ENCODE measurements at places on chromosomes 4 and X. TPM values are rescaled to one million over a fixed set of nuclear protein-coding genes. Genes with fewer than 3 reads are reported as not detected.

CACNA1F gene
- total RNA-seq, result 1.1 TPM

NUP62CL gene
- total RNA-seq, result 0.69 TPM

EXOC1L gene
- total RNA-seq, result not detected

ZFP92 gene
- total RNA-seq, result 5.0 TPM

GPR78 gene
- total RNA-seq, result not detected

ARMCX4 gene
- total RNA-seq, result 35.3 TPM

DNAAF6 gene
- not detected for total RNA-seq

KLB gene
- total RNA-seq, result not detected

DNA sequence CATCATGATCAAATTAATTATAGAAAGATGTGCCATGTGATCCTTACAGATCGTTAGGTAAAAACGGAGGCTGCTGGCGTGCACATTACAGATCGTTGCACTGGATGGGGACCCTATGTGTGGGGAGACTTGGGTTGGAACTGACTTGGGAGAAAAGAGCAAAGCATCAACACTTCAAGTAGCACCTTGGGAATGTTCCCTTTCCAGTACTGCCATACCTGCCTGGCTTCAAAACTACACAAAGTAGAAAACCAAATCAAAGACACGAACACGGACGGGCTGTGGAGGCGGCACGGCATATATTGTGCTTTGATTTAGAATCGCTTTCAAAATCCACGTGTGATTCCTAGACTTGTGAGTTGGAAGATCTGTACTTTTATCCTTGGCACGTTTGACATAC lies 898 bp downstream of the CMC4 start:
- DNase-seq, result no peak

- no peak for DNase-seq
These were observed 28.1 kb downstream of the DDIT4L start for GRCh38 chr4:100162027-100162685.

- DNase-seq, result no peak
These were observed 32.3 kb downstream of the RASL11B start for GRCh38 chr4:52894443-52894842.

- no peak for DNase-seq
These were observed 31.5 kb downstream of the KLHL8 start for GRCh38 chr4:87188932-87189331.

GRCh38 chrX:138492371-138492770 lies 219.1 kb downstream of the FGF13 start:
- no peak for DNase-seq

DNA sequence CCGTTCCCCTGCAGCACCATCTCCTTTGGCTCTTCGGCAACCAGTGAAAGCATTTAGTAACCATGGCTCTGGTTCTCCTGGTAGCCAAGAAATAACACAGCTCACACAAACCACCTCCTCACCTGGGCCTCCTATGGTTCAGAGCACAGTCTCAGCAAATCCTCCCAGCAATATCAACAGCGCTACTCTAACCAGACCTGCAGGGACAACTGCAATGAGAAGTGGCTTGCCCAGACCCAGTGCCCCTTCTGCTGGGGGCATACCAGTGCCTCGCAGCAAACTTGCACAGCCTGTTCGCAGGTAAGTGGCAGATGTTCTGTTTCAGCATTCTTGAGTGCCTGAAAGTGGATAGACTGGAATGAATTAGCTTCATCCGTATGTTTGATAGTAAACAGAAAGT lies 63.0 kb upstream of the SLC10A4 start:
- no peak for DNase-seq

DNA sequence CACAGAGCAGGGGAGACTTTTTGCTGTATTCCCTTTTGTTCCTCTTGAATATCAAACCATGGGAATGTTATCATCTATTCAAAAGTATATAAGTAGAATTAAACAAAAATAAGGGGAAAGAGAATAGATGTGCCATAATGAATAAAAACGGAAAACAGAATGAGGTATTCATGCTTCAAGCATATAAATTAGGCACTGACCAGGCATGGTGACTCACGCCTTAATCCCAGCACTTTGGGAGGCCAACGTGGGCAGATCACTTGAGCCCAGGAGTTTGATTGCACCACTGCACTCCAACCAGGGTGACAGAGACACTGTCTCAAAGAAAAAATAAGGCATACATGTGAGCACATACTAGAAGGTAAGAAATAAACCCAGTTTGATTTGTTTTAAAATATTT lies 16.3 kb upstream of the NEUROG2 start:
- DNase-seq, result no peak

GRCh38 chr4:94576210-94576609 lies 124.5 kb downstream of the PDLIM5 start:
- DNase-seq, result no peak

GRCh38 chrX:155767051-155767875 lies 113.9 kb upstream of the VAMP7 start:
- peak; percentile 53 for DNase-seq

DNA sequence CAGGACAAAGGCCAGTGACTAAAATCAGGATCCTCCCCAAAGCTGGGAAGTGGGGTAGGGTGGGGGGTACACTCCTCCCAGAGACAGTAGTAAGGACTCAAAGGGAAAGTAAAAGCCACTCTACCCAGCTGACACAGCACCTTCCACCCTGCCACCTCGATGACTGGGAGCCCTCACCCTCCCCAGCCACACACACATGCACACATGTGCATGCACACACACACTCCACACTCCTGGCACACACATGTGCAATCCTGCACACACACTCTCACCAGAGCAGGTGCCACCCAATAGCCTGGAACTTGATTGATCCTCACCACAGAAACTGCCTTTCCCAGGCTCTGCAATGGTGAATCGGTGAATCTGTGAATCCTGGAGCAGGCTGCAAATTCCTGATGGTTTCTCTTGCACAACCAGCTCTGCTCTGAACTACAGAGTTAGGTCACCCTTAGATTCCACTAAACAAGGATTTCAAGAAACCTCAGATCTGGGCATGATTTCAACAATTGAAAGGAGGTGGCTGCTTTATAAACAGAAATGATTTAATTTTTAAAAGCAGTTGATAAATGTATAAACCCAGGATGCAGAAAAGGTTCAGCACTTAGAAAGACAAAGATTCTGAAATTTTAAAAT lies 21.5 kb downstream of the AMOT start:
- no peak for DNase-seq

DNA sequence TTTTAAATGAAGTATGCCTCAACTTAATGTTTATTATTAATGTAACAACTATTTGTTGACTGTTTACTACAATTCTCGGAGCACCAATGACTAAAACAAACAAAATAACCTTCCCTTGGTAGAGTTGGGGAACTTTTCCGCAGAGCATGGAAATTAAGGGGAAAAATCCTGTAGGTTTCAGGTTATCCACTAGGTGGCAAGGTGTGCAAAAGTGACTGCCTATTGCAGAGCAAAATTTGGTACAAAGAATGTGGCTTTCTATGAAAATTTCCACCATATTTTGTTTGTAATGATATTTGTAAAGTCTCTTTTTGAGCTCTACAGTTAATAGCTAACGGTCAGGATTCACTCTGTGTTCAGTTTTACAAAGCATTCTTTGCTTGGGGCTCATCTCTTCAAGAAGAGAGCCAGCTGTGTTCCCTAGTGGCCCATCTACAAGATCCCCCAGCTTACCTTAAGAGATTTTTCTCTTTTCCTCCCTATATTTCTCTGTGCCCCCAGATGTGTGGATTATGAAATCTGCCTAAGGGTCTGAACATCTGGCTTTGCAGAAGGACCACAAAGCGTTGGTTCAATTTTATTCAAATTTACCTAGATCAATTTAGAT lies 61.1 kb downstream of the FBXO8 start:
- no peak for DNase-seq

- no peak for DNase-seq
These were observed 111.2 kb upstream of the TMEM47 start for GRCh38 chrX:34768290-34768689.

GRCh38 chrX:13239272-13239671 lies 80.6 kb downstream of the ATXN3L start:
- DNase-seq, result no peak
